Sigmoid colon (tissue), 7 donors: ENCODE measurements at places on chromosomes 11 and 22. TPM values are rescaled to one million over a fixed set of nuclear protein-coding genes. Genes with fewer than 3 reads are reported as not detected.

The PDE2A gene
- 75.1 TPM for total RNA-seq

The SMPD1 gene
- total RNA-seq = 18.9 TPM

The HRAS gene
- 32.8 TPM for total RNA-seq

GRCh38 chr11:75816561-75817239 is 1.7 kb downstream of the UVRAG start:
- no peak for DNase-seq

GRCh38 chr11:93196816-93197379 is 893 bp downstream of the SLC36A4 start:
- DNase-seq = no peak

- no peak for DNase-seq
Observed at GRCh38 chr22:30167734-30168133, 78.8 kb downstream of the LIF start.

The MUC2 gene
- 8.0 TPM for total RNA-seq

The SLC22A25 gene
- not detected for total RNA-seq

DNA sequence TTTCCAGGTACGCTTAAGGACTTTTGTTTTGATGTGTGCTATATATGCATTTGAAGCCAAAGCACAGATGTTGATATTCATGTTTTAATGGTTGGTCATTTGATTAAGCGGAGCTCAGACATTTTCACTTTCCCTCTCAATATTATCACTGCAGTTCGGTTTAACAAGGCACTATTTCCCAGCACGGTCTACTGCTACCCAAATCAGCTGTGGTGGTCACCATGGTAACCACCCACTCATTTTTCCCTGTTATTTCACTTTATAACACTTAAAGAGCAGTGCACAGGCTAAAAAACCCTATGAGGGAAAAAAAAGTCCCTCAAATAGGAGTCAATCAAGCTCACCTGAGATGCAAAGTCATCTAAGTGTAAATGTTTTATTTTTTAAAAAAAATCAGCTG is 439.6 kb upstream of the CCDC90B start:
- no peak for DNase-seq

DNA sequence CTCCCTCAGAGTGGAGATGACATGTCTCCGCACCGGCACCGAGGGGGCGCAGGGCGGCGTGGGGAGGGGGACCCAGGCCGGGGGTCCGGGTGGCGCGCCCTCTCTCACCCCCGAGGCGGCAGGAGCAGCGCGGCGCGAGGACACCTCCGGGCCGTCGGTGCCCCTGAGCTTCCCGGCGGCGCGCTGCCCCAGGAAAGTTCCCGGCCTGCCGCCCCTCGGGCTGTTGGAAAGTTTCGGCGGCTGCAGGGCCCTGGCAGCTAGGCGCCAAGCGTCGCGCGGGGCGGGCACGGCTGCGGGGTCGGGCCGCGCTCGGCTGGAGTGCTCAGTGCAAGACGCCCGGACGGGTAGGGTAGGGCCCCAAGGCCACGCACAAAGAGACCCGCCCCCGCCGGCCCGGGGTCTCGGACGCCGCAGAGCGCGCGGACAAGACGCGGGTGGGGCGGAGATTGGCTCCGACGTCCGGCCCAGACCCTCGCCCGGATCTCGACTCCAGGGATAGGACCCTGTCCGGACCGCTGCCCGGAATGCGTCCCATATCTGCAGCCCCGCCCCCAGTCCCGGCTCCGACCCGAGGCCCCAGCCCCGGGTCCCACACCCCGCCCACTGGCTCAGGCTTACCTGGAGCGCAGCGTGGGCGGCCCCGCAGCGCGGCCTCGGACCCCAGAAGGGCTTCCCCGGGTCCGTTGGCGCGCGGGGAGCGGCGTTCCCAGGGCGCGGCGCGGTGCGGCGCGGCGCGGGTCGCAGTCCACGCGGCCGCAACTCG is 471 bp downstream of the ARVCF start:
- DNase-seq = peak; percentile 72

GRCh38 chr11:10415817-10416392 is 39.2 kb upstream of the AMPD3 start:
- DNase-seq = no peak

The TCN1 gene
- not detected for total RNA-seq

- no peak for DNase-seq
Observed at GRCh38 chr22:44804327-44804726, 52.0 kb downstream of the ARHGAP8 start.

GRCh38 chr22:39661842-39662685 is 91.5 kb downstream of the CACNA1I start:
- no peak for DNase-seq

- no peak for DNase-seq
Observed at GRCh38 chr11:111715142-111715816, 50.9 kb downstream of the PPP2R1B start.

- no peak for DNase-seq
Observed at GRCh38 chr11:100612766-100613165, 74.3 kb upstream of the ARHGAP42 start.

DNA sequence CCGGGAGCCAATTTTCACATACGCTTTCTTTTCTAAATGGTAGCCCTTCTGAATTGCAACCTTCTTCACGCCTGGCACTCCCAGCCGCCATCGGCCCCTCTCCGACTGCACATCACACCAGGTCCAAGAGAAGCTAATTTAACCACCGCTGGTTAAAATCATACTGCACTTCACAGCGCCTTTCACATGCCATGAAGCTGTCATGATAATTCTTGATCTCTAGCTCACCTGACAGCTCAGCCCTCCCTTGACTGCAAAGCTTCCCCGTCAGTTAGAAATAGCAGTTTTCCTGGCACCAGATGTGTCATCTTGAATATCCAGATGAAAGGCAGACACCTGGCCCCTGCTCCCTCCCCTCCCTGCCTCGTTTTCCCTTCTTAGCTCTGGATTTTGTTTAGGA is 101.4 kb downstream of the ARL14EP start:
- no peak for DNase-seq

The MMP7 gene
- total RNA-seq = not detected

- DNase-seq = no peak
Observed at GRCh38 chr22:43038325-43038724, 23.4 kb upstream of the PACSIN2 start.

GRCh38 chr22:37148031-37148651 is 1.6 kb downstream of the IL2RB start:
- no peak for DNase-seq

DNA sequence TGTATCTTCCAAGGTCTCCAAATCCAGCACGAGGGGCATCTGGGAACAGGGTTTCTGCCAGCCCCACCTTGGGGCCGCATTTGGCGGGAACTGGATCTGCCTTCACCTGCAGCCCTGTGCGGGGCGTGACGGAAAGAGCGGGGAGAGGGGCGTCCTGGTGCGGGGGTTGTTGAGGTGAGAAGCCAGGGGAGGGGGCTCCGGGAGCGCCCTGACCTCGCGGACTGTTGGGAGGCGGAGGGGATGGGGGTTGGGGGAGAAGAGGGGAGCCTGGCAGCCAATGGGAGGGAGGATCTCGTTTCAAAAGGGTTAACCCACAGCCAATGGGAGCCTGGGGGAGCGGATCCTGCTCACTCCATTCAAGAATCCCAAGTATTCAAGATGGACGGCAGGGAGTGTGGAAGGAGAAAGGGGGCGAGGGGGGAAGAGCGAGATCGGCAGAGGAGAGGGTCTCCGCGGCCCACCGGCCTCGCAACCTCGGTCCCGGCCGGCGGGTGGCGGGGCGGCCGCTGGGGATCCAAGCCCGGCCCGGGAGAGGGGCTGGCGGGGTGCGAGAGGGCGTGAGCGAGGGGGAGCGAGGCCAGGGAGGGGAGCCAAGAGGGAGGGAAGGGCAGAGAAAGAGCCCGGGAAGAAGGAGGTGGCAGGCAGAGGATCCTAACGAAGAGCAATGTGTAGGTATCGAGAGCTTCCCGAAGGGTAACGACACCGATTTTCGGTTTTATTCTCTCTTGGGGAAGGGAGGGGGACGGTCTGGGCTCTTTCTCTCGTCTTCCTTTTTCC is 11.5 kb downstream of the YPEL4 start:
- DNase-seq = peak; percentile 92

- DNase-seq = no peak
Observed at GRCh38 chr22:49951000-49951677, 9.4 kb upstream of the PIM3 start.

The FZD4 gene
- total RNA-seq = 38.2 TPM

The SSTR3 gene
- total RNA-seq = not detected

GRCh38 chr22:32562401-32562800 is 87.8 kb downstream of the FBXO7 start:
- peak; percentile 62 for DNase-seq

- DNase-seq = peak; percentile 94
Observed at GRCh38 chr11:65314501-65315203, at the start of gene CDC42EP2. TSS of gene CDC42EP2 (plus strand) at chr11:65314866. CDS start at chr11:65320899, 6,033 bp downstream.

- DNase-seq = no peak
Observed at GRCh38 chr11:109320595-109320994, 101.4 kb upstream of the C11orf87 start.

GRCh38 chr11:2201542-2201941 is 29.9 kb upstream of the TH start:
- DNase-seq = no peak

DNA sequence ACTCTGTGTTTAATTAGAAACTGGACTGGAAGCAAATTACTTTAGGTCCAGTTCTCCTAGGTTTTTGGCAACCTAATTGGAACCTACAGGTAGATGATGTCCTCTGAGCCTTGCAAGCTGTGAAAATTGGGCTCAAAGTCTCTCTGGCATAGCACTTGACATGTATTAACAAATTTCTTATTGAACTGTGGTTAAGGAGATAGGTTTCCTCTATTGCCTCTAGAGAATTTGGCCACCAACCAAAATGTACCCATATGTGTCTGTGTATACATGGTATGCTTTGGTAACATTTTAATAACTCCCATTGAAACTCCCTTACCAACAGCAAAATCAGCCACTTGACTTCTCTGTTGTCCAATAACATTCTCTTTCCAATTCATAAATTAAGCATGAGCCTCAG is at the start of gene OR4D10:
OR4D10 (plus strand) TSS at position 301 of the 400 bp plus-strand sequence. CDS start 4,115 bp downstream, outside the sequence.
- DNase-seq = no peak

DNA sequence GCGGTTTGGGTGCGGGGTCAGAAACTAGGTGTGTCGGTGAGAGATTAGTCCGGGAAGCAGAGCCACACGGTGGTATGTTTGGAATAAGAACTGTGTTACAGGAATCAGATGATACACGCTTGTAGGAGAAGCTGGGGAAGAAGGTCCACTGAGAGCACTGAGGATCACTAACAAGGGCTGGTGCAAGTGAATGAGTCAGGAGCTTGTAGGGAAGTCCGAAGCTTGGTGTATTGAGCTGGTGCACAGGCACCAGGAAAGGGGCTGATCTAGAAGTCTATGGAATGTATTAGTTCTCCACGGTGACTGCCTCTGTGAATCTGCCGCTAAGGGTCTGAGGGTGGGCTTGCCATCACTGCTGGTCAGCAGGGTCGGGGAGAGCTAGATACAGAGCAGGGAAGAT is 18.8 kb upstream of the GRK3 start:
- DNase-seq = no peak

DNA sequence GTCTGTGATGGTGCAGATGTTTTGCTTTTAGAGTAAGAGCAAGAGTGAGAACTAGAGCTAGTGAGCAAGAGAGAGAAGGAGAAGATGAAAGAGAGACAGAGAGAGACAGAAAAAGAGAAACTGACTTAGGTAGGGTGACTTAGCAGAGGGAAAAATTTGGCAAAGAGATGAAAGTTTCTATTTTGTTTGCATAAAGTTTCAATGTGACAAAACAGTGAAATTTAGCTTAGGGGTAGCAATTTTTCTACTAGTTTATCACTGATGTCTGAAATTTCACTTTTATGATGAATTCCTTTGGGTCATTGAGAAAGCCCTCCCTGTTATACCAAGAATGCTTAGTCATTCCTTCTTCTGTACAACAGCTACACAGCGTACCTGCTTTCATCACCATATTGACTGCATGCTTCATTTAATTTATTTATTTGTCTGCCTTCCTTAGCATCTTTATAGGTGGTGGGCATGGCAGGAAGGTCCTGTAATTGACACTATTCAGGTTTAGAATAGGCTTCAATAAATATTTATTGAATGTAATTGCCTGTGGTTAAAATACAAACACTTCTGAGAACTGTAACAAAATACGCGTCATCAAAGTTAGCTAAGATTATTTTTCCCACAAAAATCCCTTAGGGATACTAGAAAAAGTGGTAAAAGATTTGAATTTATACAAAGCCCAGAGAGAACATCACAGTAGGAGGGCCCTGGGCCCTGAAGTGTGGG is 19.9 kb upstream of the CTSC start:
- DNase-seq = no peak

- DNase-seq = no peak
Observed at GRCh38 chr11:15636521-15637089, 521.9 kb downstream of the INSC start.
